ENCODE measurements at places on chromosomes 2 and 18. TPM values are rescaled to one million over a fixed set of nuclear protein-coding genes. Genes with fewer than 3 reads are reported as not detected.

CKAP2L gene
- total RNA-seq: 2.1 TPM

FN1 gene
- 11,165 TPM for total RNA-seq

TMEM200C gene
- 0.83 TPM for total RNA-seq

REG3G gene
- not detected for total RNA-seq

DNAH7 gene
- 0.53 TPM for total RNA-seq

ATG4B gene
- total RNA-seq: 70.1 TPM
